ENCODE measurements at places on chromosomes 4 and X. TPM values are rescaled to one million over a fixed set of nuclear protein-coding genes. Genes with fewer than 3 reads are reported as not detected.

Gene PABPC4L
- 0.17 TPM for polyA plus RNA-seq

Gene RBM46
- not detected for polyA plus RNA-seq

Gene TMEM185A
- polyA plus RNA-seq, result 40.1 TPM

Gene HADH
- 22.3 TPM for polyA plus RNA-seq

Gene PCDH19
- polyA plus RNA-seq, result 8.8 TPM

Gene OPRPN
- not detected for polyA plus RNA-seq

Gene CPLX1
- polyA plus RNA-seq, result 6.8 TPM

Gene MAGEA8
- not detected for polyA plus RNA-seq

Gene RELL1
- polyA plus RNA-seq, result 1.1 TPM

Gene FATE1
- not detected for polyA plus RNA-seq

Gene TMPRSS11F
- polyA plus RNA-seq, result not detected

Gene TLL1
- 1.4 TPM for polyA plus RNA-seq

Gene PCYT1B
- polyA plus RNA-seq, result 0.88 TPM

Gene CSAG2
- polyA plus RNA-seq, result not detected

Gene FGF13
- polyA plus RNA-seq, result not detected

Gene ETFDH
- 26.5 TPM for polyA plus RNA-seq

Gene LETM1
- polyA plus RNA-seq, result 9.3 TPM

Gene WDR1
- polyA plus RNA-seq, result 26.9 TPM

Gene WNK3
- polyA plus RNA-seq, result 11.7 TPM

Gene TCEANC
- polyA plus RNA-seq, result 6.1 TPM

Gene HEPH
- polyA plus RNA-seq, result 18.2 TPM

Gene ART3
- polyA plus RNA-seq, result 4.1 TPM

Gene HSPA4L
- 136 TPM for polyA plus RNA-seq

Gene PIM2
- polyA plus RNA-seq, result 15.2 TPM

Gene WDR17
- 43.7 TPM for polyA plus RNA-seq

Gene TLR1
- polyA plus RNA-seq, result 0.32 TPM

Gene ZDHHC15
- polyA plus RNA-seq, result 6.1 TPM

Gene GIMD1
- polyA plus RNA-seq, result not detected

Gene GATA1
- polyA plus RNA-seq, result not detected

Gene SNCA
- polyA plus RNA-seq, result 167 TPM

Gene RAB9B
- 15.4 TPM for polyA plus RNA-seq

Gene ETDB
- polyA plus RNA-seq, result not detected

Gene NSDHL
- 16.4 TPM for polyA plus RNA-seq

Gene FGF2
- polyA plus RNA-seq, result 2.6 TPM

Gene GPR119
- polyA plus RNA-seq, result not detected

Gene KIAA0232
- 47.7 TPM for polyA plus RNA-seq

Gene SERPINA7
- polyA plus RNA-seq, result not detected

Gene ZIC3
- polyA plus RNA-seq, result 1.7 TPM

Gene ADAM29
- polyA plus RNA-seq, result 0.86 TPM

Gene USP17L13
- polyA plus RNA-seq, result not detected

Gene NPY5R
- not detected for polyA plus RNA-seq

Gene NOX1
- polyA plus RNA-seq, result 0.13 TPM

Gene SPANXC
- not detected for polyA plus RNA-seq

Gene RASL11B
- 12.6 TPM for polyA plus RNA-seq

Gene MAGEB2
- not detected for polyA plus RNA-seq

Gene CDS1
- polyA plus RNA-seq, result 222 TPM

Gene PPBP
- not detected for polyA plus RNA-seq

Gene TRIM75
- not detected for polyA plus RNA-seq
